ENCODE measurements at places on chromosomes 3 and 15. TPM values are rescaled to one million over a fixed set of nuclear protein-coding genes. Genes with fewer than 3 reads are reported as not detected.
A peak's percentile ranks its signal among the peaks of the same experiment; 100 is the strongest.

DNA sequence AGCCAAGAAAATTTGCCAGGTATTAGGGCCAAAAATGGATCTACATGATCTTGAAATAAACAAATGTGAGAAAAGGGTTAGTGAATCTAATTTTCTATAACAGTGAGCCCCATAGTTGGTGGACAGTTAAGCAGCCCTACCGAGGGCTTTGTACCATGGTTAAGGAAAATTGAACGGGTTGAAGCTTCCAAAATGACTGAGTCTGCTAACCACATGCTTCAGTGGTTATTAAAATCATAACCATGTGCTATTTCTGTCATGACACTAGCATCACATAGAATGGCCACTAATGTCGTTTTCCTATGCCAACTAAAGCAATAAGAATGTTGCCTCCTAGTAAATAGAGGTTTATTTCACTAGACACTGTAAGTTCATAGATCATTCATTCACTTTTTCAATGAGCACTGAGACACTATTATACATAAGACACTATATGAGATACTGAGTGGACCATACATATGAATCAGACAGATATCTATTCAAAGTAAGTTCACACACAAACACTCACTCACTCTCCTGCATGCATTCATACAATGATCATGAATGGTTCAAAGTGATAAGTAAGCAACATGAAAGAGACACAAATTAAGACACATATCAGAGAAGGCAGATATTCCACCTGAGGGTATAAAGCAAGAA is 4.3 kb downstream of the SST start:
- DNase-seq = no peak
- no peak overlapping the region for H3K4me3 ChIP-seq
- H3K27ac ChIP-seq = no peak overlapping the region
- peaks cover 38% of the 10 kb centered on the region for H3K27me3 ChIP-seq

DNA sequence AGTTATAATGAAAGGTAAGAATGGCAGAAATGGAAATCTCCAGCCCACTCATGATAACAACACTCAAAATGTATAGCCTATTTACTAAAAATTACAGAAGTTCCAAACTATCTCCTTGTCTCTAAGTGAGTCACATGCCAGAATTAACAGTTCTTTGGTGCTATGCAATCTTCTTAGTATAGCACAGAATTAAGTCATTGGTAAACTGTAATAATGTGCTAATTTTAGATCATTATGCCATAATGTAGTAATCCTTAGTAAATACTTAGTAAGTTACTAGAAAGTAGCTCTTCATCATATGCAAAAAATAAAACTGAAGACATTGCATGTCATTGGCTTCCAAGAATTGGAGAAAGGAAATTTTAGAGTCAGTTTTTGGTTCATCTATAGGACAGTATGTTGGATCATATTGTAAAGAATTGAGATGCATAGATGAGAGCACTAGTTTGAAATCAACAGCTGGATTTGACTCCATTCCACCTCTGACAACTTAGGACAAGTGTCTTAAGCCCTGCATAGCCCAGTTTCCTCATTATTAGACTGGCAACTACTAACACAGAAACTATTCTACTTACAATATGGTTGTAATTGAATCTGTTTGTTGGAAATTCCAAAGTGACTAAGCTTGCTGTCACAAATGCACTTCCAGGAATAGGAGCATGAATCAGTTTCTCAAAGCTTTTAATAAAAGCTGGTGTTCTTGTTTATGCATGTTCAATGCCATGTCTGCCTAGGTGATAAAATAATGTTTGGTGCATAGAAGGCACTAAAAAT is 40.1 kb upstream of the CD47 start:
- no peaks in the 10 kb centered on the region for H3K27me3 ChIP-seq
- H3K36me3 ChIP-seq = peaks cover 89% of the 10 kb centered on the region
- H3K4me1 ChIP-seq = peaks cover 80% of the 10 kb centered on the region
- H3K4me3 ChIP-seq = peak overlapping the region; percentile 27

DNA sequence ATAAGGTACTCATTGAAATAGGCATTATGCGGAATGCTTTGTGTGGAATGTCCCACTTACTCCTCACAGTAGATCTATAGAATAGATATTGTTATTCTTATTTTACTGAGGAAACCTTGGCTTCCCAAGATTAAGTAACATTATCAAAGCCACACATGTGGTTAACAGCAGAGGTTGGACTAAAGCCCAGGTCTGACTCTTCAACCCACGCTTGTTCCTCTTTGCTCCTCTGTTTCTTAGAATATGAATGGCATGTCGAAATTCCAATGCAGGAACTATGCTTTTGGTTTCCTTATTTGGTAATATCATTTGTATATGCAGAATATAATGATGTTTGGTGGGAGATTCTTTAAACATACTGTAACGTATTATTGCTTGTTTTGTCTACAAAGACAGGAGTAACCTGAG is 818.8 kb upstream of the LMCD1 start:
- H3K27me3 ChIP-seq = no peaks in the 10 kb centered on the region
- no peak overlapping the region for H3K4me3 ChIP-seq
- no peak overlapping the region for H3K27ac ChIP-seq
- no peak for DNase-seq

GRCh38 chr15:44711743-44712345 is 527 bp downstream of the B2M start:
- H3K4me3 ChIP-seq = peak overlapping the region; percentile 98
- DNase-seq = no peak
- H3K27ac ChIP-seq = peak overlapping the region; percentile 99
- H3K27me3 ChIP-seq = no peaks in the 10 kb centered on the region
- peaks cover 81% of the 10 kb centered on the region for H3K36me3 ChIP-seq
- H3K4me1 ChIP-seq = peaks cover 47% of the 10 kb centered on the region

GRCh38 chr3:178672275-178672674 is 136.0 kb downstream of the KCNMB2 start:
- H3K4me3 ChIP-seq = no peak overlapping the region
- H3K27ac ChIP-seq = no peak overlapping the region
- peaks cover 5% of the 10 kb centered on the region for H3K4me1 ChIP-seq
- H3K36me3 ChIP-seq = no peaks in the 10 kb centered on the region
- DNase-seq = no peak

The UBE3A gene
- total RNA-seq = 108 TPM

- no peak for DNase-seq
- no peaks in the 10 kb centered on the region for H3K27me3 ChIP-seq
- no peak overlapping the region for H3K4me3 ChIP-seq
- H3K27ac ChIP-seq = no peak overlapping the region
- H3K4me1 ChIP-seq = peaks cover 47% of the 10 kb centered on the region
Measured at GRCh38 chr3:136898549-136898948, 36.5 kb downstream of the NCK1 start.

The SLC2A2 gene
- not detected for total RNA-seq

- H3K27me3 ChIP-seq = no peaks in the 10 kb centered on the region
- H3K36me3 ChIP-seq = no peaks in the 10 kb centered on the region
- no peaks in the 10 kb centered on the region for H3K4me1 ChIP-seq
Measured at GRCh38 chr3:116994351-116994879, 284.8 kb downstream of the TUSC7 start.
